ENCODE measurements at places on chromosomes 4 and X.

GRCh38 chr4:19349416-19349815 lies 902.3 kb upstream of the SLIT2 start:
- no peak for DNase-seq

- no peak for DNase-seq
These were observed 161.0 kb upstream of the ANKRD50 start for GRCh38 chr4:124873361-124874171.

DNA sequence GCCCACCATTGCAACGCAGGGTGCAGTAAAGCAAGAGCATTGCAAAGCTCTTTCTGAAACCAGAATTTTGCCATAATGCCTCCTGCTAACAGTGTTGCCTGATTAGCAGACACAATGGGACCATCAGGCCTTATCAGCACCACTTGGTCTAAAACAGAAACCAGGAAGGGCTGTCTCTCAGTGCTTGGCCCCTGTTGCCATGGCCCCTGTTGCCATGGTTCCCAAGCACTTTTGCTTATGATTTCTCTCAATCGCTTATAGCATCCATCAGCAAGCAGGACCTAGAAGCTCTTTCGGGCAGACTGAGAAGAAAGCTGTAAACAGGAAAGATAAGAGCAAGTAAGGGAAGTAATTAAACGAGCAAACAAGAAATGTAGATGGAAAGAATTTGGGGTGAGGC lies 36.8 kb downstream of the RTL5 start:
- DNase-seq = no peak

DNA sequence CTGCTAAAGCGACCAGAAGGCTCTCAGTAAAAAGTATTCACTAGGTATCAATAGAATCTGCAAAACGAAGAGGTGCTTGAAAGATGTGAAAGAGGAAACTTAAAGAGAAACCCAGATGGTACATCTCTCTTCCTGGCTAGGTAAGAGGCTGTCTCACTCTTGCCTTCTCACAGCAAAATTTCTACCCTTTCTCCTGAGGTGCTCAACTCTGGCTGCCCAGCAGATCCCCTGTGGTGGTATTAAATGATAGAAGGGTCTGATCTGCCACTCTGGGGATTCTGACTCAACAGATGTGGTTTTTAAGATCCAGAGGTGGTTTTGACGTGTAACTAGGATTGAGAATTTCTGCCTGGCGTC lies 14.9 kb upstream of the TSPAN5 start:
- DNase-seq = no peak

DNA sequence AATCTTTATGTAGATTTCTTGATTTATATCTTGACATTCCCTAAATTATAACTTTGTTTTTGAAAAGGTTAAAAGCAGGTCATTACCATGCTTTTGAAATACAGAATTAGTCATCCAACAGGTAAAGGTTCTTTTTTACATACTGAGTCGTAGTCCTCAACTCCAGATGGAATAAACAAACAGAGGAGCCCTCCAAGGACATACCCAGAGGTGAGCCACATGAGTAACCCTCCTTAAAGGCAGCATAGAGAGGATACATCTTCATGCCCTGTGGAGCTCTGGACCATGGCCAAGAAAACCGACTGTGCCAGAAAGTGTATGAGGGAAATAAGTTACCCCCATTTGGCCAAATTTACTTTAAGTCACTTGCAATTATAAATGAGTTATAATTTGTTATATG lies 95.3 kb upstream of the MCF2 start:
- no peak for DNase-seq

GRCh38 chr4:185657183-185657582 lies 121.9 kb upstream of the PDLIM3 start:
- DNase-seq = no peak

GRCh38 chr4:57037982-57038604 lies 59.4 kb downstream of the POLR2B start:
- DNase-seq = peak; percentile 2

GRCh38 chr4:7514789-7515188 lies 80.1 kb upstream of the PSAPL1 start:
- DNase-seq = no peak

GRCh38 chr4:54074381-54074780 lies 10.0 kb upstream of the CHIC2 start:
- no peak for DNase-seq

GRCh38 chr4:76504613-76505465 lies 69.8 kb downstream of the SHROOM3 start:
- DNase-seq = no peak

DNA sequence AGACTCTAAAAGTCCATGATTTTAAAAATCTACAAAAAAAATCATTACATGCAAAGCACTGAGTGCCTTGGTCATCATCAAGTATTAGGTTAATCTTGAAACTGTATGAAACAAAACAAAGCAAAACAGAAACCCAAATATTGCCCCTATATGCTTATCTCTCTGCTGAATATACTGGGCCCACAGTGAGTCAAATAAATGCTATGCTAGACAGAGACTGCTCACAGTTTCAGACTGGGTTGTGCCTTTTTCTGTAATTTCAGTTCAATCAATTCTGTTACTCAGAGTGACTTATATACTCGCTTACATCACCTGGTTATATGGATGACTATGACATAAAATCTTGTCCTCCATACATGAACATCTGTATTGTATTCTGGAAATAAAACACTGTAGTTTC lies 257.1 kb upstream of the ACTRT1 start:
- DNase-seq = no peak

- DNase-seq = peak; percentile 17
These were observed 76.0 kb downstream of the SPIN4 start for GRCh38 chrX:63275127-63275526.

DNA sequence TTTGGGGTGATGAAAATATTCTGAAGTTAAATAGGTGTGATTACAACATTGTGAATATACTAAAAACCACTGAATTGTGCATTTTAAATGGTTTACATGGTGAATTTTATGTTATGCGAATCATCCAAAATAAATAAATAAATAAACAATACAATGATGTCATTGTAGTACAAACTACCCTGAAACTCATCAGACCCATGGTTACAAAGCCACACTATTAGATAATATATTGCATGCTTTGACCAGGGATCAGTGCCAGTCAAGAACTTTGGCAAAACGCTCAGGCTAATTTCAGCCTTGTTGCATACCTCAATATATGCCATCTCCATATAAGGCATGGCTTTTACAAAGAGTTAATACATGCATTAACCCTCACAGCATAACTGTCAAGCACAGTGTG lies 45.5 kb upstream of the XIAP start:
- no peak for DNase-seq

DNA sequence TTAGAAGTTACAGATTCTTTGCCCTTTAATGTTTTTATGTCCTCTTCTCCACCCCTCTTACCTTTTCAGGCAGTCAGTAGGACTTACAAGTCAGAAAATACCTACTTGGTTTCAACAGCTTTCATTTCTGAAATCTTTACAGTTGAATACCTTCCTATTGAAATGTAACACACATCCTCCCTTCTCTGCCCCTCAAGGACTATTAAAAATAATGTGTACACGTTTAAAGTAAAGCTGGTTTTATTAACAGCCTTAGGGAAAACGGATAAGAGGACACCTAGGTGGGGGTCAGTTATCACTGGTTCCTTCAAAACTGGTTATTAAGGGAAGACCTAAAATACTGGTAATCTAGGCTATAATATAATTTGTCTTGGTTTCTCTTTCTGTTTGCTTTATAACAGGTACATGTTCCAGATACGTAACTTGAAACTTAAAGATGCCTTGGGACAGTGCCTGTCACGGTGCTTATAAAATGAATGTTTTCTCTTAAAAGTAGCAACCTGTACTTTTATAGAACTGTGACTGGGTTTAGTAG lies 1.8 kb downstream of the CCSER1 start:
- no peak for DNase-seq

DNA sequence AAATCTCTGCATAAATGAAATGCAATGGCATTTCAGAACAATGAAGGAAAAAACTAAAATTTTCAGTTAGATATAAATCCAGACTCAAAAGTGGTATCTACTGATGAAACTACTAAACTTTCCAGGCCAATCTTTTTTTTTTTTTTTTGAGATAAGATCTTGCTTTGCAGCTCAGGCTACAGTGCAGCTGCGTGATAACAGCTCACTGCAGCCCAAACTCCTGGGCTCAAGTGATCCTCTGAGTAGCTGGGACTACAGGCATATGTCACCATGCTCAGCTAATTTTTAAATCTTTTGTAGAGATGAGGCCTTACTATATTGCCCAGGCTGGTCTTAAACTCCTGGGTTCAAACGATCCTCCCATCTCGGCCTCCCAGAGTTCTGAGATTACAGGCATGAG lies 1228.2 kb upstream of the ADGRL3 start:
- DNase-seq = no peak

DNA sequence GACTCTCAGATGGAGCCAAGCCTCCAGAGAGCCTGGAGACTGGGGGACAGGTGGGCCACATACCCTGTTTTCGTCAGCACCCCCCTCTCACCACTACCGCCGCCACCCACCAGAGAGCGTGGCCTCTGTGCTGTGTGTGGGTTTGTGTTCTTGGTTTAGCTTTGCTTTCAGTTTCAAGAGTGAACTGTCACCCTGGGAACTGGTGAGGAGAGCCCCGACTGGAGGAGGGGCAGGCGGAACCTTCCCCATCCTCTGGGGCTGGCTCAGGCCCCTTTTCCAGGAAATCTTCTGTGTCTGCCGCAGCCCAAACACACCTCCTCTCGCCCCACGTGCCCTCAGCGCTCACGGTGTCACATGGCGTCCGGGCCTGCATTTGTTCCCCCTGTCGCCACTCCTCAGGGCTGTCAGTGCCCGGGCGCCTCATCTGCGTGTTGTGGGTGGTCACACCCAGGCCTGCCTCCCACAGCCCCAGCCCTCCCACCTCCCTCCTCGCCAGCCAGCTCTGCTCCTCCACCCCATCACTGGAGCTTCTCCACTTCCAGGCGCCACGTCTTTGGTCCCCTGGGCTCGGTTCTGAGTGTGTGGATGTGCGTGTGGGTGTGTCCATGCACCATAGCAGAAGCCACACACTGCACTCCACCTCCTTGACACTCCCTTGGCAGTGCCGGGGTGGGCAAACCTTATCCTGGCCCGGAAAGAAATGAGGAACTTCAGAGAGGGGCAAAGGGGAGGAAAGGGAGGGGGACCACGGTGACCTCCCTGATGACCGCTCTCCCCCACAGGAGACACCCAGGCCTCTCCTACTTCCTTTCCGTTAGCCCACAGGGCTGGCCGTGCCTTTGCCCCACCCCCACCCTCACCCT lies 27.8 kb downstream of the ELF4 start:
- DNase-seq = peak; percentile 71

DNA sequence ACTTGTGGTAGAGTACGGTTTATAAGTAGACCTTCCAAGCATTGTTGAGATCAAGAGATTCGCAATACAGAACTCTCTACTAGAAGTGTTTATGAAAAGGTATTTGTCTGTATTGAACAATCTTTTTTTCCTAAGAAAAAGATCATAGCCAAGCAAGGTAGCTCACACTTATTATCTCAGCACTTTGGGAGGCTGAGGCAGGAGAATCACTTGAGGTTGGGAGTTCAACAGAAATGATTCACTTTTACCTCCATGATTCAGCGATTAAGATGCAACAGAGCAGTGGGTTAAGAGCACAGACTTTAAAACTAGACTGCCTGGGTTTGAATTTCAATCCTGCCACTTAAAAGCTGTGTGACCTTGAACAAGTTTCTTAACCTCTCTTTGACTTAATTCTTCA lies 74.3 kb downstream of the TMEM156 start:
- DNase-seq = peak; percentile 14

DNA sequence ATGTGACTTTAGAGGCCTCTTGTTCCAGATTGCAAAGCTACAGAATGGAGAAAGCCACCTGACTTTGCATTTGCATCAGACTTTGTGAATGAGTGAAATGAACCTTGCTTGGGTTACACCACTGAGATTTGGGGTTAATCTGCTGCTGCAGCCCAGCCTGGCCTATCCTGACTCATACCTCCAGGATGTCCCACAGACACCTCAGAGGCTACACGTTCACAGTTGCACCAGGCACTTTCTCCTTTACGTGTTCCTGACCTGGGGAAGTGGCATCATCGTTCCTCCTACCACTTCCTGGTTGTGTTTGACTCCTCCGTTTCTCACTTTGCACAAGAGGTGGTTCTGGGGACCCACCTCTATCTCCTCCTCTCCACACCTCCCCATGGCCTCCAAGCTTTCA lies 9.2 kb upstream of the SORCS2 start:
- DNase-seq = peak; percentile 41

GRCh38 chrX:23103546-23103945 lies 103.8 kb downstream of the DDX53 start:
- no peak for DNase-seq

DNA sequence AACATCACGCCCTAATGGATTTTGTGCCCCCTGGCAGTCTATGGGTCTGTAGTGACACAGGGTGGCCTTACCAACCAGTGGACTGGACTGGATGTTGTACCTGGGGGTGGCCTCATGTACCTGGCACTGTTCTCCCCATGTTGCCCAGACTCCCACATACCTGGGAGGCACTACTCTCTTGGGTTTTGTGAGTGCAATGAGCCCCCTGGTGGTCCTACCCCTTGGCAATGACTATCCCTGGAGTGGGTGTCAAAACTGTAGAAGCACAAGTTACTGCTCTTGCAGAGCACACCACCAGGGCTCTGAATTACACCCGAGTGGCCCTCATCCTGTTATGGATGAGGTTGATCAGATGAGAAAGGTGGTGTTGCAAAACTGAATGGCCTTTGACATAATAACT lies 57.8 kb upstream of the CCDC149 start:
- no peak for DNase-seq

DNA sequence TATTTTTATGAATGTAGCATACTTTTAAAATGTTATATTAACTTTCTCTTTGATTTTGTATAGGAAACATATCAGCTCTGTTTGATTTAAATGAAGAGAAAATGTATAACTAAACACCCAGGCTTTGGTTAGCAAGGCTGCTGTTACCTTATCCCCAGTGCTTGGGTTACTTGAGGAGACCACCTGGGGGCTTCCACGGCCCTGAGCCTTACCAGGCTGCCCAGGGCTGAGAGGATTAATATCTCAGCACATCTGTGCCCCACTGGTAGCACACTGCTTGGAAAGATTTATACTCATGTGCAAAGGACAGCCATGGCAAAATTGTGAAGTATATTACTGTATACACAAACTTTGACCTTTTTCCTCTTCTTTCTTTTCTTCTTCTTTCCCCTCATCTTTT lies 752.9 kb downstream of the RAPGEF2 start:
- no peak for DNase-seq

- no peak for DNase-seq
These were observed 132.1 kb upstream of the PCDH18 start for GRCh38 chr4:137664416-137664815.

GRCh38 chrX:140524556-140524955 lies 19.7 kb upstream of the SOX3 start:
- DNase-seq = no peak

- DNase-seq = no peak
These were observed 1302.7 kb downstream of the TECRL start for GRCh38 chr4:63106600-63106999.

GRCh38 chr4:15479913-15480185 lies 10.2 kb downstream of the CC2D2A start:
- no peak for DNase-seq

DNA sequence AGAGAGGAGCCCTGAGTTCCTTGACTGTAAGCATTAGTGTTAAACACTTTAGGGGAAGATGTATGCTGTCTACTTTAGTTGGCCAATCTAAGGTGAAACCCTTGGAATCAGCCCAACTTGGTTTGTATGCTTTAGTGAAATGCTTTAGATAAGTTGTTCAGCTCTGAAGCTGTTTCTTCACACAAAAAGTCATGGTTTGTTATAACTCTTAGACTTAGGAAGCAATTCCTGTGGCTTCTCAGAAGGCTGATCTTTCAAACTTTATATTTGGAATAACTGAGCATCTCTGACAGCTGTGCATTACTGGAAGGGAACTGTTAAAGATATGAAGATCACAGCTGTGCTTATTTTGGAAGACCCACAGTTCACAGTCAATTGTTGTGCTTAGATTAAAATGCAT lies 714.1 kb downstream of the FAT4 start:
- no peak for DNase-seq

Data from stimulated activated CD4-positive, alpha-beta T cell treated with anti-CD3 and anti-CD28 coated beads, Interleukin-15, amount 100 ng/mL, for 48 hours (primary cell).